ENCODE measurements at places on chromosomes 2 and 18. TPM values are rescaled to one million over a fixed set of nuclear protein-coding genes. Genes with fewer than 3 reads are reported as not detected.

GRCh38 chr2:45494275-45494977, 116.6 kb downstream of the SRBD1 start:
- H3K4me1 ChIP-seq = peaks cover 22% of the 10 kb centered on the region
- peak; percentile 70 for DNase-seq
- H3K27ac ChIP-seq = no peak overlapping the region
- H3K27me3 ChIP-seq = no peaks in the 10 kb centered on the region

DNA sequence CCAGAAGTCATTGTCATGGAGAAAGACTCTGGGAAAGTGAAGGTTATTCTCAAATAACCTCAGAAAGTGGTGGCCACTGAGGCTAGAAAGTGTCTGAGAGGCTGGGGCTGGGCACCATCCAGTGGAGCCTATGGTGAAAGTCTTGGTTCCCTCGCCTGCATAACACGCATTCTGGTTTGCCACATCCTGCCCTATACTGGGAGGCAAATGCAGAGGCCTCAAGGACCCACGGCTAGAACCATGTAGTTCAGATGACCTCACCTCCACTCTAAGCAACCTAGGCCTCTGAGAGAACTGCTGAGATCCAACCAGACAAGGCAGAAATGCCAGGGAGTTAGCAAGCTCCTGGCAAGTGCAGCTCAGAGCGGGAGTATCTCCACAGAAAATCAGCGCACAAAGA, 5.1 kb downstream of the ITGB6 start:
- H3K4me3 ChIP-seq = no peak overlapping the region
- peaks cover 4% of the 10 kb centered on the region for H3K4me1 ChIP-seq
- peaks cover 13% of the 10 kb centered on the region for H3K27me3 ChIP-seq
- peak; percentile 64 for DNase-seq
- no peaks in the 10 kb centered on the region for H3K36me3 ChIP-seq
- H3K27ac ChIP-seq = no peak overlapping the region

DNA sequence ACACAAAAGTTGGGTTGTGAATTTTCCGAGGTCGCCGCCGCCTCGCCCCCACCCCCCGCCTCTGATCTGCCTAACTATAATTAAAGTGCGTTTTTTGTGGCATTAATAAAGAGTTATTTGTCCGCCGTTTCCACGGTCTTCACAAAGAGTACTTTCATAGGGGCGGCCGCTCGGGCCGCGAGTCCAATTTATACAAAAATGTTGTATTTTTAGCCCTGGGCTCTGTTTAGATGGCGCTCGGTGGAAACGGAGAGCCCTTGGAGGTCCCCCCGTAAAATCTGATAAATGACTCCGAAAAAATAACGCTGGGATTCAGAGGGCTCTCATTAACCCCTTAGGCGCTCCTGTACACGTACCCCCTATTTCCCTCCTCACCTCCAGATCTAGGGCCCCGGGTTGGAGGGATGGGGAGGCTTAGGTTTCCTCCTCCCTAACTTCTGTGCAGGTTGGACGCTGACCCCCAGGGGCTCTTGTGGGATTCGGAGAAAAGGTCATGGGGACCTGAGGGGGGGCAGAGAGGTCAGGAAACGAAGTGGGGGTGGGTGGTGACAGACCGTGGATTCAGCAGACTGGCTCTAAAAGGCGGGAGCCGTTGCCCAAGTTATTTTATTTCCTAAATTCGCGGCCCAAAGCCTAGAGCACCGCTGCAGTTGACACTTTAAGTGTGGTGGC, 1.9 kb downstream of the CYP26B1 start:
- H3K27me3 ChIP-seq = peaks cover 64% of the 10 kb centered on the region
- H3K36me3 ChIP-seq = peaks cover 9% of the 10 kb centered on the region
- peak overlapping the region; percentile 35 for H3K4me3 ChIP-seq
- peak; percentile 48 for DNase-seq
- peaks cover 21% of the 10 kb centered on the region for H3K4me1 ChIP-seq

- H3K27ac ChIP-seq = no peak overlapping the region
- peaks cover 1% of the 10 kb centered on the region for H3K36me3 ChIP-seq
- DNase-seq = no peak
- no peaks in the 10 kb centered on the region for H3K27me3 ChIP-seq
- no peak overlapping the region for H3K4me3 ChIP-seq
These were observed 30.2 kb downstream of the DIS3L2 start for GRCh38 chr2:231991664-231992063.

- H3K4me3 ChIP-seq = no peak overlapping the region
- H3K4me1 ChIP-seq = no peaks in the 10 kb centered on the region
- H3K36me3 ChIP-seq = no peaks in the 10 kb centered on the region
These were observed 925.2 kb downstream of the TSN start for GRCh38 chr2:122680662-122681061.

GAREM2 gene
- 7.9 TPM for total RNA-seq

KCNG2 gene
- not detected for total RNA-seq

DNA sequence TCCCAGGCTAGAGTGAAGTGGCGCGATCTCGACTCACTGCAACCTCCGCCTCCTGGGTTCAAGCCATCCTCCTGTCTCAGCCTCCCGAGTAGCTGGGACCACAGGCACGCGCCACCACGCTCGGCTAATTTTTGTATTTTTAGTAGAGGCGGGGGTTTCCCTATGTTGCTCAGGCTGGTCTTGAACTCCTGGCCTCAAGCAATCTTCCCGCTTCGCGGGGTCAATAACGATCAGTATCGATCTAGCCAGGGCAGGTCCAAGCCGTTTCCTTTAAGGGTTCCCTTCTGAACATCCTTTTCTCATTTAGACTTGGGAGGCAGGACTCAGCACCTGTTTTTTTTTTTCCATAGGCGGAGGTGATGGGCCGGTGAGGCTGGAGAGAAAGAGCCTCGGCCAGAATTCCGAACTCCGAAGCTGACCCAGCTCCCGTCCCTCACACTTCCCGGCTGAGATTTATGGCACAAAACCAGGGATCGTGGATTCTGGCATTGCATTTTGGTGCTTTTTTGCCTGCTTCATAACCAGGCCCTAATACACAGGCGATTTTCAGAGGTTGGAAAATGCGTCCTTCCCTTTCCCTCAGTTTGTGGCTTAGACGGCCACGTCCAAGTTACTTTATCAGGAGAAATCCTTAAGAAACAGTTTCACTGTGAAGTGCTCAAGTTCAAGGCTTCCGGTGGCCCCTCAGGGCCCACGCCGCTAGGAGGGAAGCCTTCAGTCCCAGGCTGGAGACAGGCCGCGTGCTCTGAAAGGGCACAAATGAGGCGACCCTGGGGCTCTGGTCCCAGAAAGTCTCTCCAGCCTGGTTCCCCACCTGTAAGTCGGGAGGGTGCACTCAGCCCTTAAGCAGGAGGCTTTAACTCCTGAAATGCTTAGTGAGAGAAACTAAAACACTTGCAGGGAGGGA, 998 bp upstream of the SLC66A3 start:
- peaks cover 8% of the 10 kb centered on the region for H3K4me1 ChIP-seq
- peak overlapping the region; percentile 88 for H3K27ac ChIP-seq
- peak overlapping the region; percentile 86 for H3K4me3 ChIP-seq
- no peaks in the 10 kb centered on the region for H3K36me3 ChIP-seq
- peaks cover 8% of the 10 kb centered on the region for H3K27me3 ChIP-seq
- DNase-seq = no peak

DNA sequence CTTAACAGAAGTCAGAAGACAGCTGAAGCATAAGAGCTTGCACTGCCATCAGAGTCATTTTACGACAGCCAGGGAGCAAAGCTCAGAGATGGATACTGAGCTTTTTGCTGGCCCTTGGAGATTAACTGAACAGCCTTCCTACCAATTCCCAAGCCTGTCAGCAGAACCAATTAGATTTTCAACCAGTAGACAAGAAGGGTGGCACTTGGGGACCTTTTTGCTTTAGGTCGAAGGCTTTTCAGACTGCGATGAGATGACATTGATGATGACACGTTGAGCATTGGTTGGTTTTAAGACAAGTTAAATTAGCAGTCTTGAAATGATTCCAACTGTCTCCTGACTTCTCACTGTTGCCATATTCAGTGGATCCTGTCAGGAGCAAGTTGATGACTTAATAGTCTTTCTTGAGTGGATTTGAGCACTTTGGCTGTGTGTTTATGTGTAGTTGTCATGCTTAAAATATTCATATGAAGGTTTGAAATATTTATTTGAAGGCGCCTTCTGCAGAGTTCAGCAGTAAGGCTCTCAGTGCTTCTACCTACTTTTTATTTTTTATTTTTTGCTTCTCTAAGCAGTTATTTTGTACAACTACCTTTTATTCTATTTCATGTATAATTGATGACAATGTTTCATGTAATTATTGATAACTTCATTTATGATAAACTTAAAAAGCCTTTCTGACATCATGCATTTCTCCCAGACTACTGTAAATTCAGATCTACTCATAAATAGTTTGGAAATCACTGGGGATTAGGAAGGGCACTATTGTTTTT, 256.7 kb downstream of the CAMKMT start:
- no peak overlapping the region for H3K27ac ChIP-seq
- H3K27me3 ChIP-seq = no peaks in the 10 kb centered on the region
- H3K4me3 ChIP-seq = no peak overlapping the region
- no peak for DNase-seq
- peaks cover 9% of the 10 kb centered on the region for H3K4me1 ChIP-seq

DNA sequence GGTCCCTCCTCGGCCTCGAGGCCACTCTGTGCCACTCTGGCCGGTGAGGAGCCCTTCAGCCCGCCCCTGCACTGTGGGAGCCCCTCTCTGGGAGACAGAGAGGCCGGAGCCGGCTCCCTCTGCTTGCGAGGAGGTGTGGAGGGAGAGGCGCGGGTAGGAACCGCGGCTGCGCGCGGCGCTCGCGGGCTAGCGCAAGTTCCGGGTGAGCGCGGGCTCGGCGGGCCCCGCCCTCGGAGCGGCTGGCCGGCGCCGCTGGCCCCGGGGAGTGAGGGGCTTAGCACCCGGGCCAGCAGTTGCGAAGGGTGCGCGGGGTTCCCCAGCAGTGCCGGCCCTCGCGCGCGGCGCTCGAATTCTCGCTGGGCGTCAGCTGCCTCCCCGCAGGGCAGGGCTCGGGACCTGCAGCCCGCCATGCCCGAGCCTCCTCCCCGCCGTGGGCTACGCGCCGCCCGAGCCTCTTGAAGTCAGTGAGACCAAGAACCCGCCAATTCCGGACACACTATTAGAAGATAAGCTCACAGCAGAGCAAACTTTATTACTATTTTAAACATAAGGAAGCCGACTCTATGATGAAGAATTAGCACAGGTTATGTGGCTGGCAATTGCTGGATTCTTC, 825.8 kb upstream of the FANCL start:
- H3K27me3 ChIP-seq = no peaks in the 10 kb centered on the region
- no peak for DNase-seq
- H3K4me3 ChIP-seq = no peak overlapping the region

- no peak overlapping the region for H3K27ac ChIP-seq
- no peaks in the 10 kb centered on the region for H3K36me3 ChIP-seq
- DNase-seq = no peak
- peaks cover 2% of the 10 kb centered on the region for H3K27me3 ChIP-seq
- no peak overlapping the region for H3K4me3 ChIP-seq
These were observed 100.2 kb upstream of the TEX51 start for GRCh38 chr2:126798276-126799140.
